ENCODE measurements at places on chromosomes 1 and 21.

GRCh38 chr1:201049248-201049831 is 25.8 kb upstream of the KIF21B start:
- no peak for DNase-seq

DNA sequence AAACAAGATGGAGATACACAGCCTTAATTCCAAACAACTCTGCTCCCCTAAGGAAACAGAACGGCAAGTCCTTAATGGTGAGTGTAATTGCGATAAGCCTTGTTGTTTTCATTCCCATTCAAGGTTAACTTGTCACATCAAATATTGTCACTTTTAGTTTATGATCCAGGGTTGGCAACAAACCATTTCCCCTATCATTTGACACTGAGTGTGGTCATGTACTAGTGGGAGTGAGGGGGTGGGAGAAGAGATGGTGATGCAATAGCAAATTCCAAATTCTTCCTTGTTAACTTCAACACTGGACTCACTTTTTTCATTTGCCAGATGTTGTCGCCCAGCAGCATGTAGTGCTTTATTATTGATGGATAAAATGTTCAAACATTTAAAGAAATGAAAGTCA is 140.4 kb downstream of the ZNF326 start:
- DNase-seq = no peak

- peak; percentile 42 for DNase-seq
Observed at GRCh38 chr1:29120947-29121485, 2.7 kb downstream of the TMEM200B start.

DNA sequence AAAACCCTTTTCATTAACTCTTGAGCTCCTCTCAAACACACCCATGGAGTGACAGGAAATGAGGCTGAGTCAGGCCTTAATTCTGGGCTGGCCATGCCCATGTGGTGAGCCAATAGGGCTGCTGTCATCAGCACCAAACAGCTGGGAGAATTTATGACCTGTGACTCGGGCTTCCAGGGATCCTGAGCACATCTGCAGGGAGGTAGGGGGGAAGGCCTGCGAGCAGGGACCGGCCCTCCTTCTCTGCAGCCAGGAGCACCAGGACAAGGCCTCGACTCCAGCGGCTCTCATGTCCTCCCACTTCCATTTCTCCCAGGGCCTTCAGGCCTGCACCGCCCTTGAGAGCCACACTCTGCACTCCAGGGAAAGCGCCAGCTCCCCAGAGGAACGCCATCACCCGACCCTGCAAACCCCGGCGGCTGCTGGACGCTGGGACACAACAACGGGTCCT is 14.6 kb downstream of the RIPK4 start:
- no peak for DNase-seq

- no peak for DNase-seq
Observed at GRCh38 chr1:243902100-243902499, 52.1 kb upstream of the AKT3 start.

GRCh38 chr21:29248124-29248523 is 50.6 kb upstream of the BACH1 start:
- DNase-seq = no peak

- no peak for DNase-seq
Observed at GRCh38 chr1:153697191-153698019, 18.9 kb downstream of the NPR1 start.

GRCh38 chr1:77465139-77465538 is 183.3 kb downstream of the AK5 start:
- no peak for DNase-seq

DNA sequence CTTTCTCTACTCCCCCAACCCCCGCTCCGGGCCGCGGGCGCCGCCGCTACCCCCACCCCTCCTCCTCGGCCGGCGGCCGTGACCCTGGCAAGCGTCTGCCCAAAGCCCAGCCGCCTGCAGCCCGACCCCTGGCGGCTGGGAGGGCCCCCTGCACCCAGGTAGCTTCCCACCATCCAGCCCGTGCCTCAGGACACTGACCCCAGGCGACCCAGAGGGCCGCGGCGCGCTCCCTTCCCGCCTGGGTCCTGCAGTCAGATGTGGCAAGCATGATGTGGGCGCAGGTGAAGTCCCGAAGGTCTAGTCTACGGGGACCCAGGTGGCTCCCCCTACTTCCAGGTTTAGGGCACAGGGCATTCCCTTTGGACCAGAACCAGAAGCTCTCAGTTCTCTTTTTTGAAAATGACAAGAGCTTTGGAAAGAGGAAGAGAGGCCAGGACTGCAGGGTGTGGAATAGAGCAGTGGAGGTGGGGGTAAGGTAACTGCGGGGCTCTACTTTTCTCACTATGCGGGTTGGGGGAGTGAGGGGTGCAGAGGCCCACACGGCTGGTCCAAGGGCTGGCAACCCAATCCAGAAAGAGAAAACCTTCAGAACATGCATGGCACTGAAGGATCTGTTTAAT is at the start of gene DENND4B:
Gene DENND4B (minus strand): TSS at position 97 of the 620 bp plus-strand sequence. CDS start 2,344 bp downstream, outside the sequence.
- peak; percentile 52 for DNase-seq

GRCh38 chr1:55195521-55196233 is 19.5 kb downstream of the USP24 start:
- DNase-seq = no peak

DNA sequence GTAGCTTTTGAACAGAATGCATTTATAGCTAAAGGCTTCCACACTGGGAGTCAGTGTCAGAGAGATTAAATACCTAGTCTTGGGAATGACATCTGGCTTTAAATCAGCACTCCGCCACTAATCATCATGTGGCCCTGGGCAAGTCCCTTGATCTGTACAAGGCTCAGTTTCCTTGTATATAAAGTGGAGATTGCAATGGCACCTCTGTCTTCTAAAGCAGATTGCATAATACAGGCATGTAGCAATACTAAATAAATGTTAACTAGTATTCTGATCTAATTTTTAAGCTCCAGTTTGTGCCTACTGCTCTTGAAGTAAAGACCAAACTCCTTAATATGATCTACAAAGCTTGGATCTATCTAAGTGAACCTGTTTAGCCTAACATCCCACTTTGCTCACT is 249.4 kb downstream of the PLPP3 start:
- no peak for DNase-seq

DNA sequence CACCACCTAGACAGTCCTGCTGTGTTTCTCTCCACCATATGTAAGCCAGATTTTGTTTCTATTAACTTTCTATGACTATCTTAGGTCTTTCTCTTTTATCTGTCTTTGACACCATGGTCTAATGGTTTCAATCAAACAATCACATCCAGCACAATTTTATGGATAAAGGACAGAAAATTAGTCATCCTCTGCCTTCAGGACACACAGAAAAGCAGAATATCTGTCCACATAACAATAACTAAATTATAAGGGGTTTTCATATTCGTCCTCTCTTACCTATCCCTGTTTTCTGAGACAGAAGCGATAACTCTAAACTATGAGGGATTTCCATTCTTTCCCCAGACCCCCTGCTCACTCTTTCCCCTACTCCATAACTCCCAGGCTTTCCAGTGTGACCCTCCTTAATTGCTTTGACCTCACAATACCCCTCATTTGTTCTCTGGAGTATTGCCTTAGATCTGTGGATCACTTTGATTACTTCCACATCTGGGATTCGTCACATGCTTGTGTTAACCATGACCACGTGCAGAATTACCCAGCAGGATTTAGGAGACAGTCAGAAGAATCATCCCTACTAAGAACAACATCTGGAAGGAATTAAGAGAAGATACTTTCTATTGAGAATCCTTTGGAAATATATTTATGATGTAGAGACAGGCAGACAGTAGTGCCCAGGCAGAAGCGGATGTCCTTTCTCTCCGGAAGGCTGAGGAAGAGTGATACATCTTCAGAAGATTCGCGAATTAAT is 108.2 kb upstream of the GREM2 start:
- DNase-seq = no peak

- no peak for DNase-seq
Observed at GRCh38 chr1:2159124-2159523, 35.4 kb downstream of the FAAP20 start.

DNA sequence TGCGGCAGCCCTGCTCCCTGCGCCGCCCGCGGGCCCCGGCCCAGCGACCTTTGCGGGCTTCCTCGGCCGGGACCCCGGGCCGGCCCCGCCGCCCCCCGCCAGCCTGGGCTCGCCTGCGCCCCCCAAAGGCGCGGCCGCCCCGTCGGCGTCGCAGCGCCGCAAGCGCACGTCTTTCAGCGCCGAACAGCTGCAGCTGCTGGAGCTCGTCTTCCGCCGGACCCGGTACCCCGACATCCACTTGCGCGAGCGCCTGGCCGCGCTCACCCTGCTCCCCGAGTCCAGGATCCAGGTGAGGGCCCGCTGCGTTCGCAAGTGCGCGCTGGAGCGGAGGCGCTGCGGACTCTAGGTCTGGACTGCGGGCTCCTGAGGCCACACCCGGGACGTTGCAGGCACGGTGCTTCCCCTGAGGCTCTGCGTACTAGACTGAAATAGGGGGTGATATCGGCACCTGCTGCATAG is 351 bp downstream of the MIXL1 start:
- DNase-seq = no peak

All from stimulated activated CD4-positive, alpha-beta T cell treated with anti-CD3 and anti-CD28 coated beads, Interleukin-1b, Interleukin-23, amount 100 ng/mL, for 24 hours (primary cell).